Amniotic epithelial cell (primary cell): ENCODE measurements at places on chromosomes 6 and 20.

DNA sequence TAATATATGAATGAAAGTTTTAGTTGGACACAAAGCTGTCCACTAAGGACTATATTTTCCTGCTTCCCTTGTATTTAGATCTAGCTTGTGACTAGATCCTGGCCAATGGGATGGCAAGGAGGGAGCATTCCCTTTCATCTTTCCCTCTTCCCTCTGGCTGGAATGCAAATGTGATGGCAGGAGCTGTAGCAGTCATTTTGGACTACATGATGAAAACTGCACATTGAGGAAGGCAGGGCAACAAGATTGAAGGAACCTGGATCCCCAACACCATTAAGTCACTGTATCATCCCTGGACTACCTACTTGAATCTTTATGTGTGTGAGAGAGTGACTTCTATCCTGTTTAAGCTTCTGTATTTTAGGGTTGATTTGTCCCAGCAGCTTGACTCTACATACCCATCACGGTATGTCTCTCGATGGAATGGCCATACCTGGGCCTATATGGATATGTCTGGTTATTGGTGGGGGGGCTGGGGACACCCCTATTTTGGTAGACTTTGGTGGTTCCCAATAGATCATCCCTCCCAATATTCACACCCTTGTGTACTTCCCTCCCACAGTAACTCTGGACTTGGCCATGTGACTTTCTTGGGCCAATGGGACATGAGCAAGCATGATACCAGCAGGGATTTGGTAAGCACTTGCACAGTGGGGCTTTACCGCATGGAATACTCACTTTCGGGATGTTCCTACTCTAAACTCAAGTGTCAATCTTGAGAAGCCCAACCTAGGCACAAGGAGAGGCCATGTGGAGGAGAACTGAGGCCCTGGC, 128.5 kb downstream of the VEGFA start:
- DNase-seq = no peak

DNA sequence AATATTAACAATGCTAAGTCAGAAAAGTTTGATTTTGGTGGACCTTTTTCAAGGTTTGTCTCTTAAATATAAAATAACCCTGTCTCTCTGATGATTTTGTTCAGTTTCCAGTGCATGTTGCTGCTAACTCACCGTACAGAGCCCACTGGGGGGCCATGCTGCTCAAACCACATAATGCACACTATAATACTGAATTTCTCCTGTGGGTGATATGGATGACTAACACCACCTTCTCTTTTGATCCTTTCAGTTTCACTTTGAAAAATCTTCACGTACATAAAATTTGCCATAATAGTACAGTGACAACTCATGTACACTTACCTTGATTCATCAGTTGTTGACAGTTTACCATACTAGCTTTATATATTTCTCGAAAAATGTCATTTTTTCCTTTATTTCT, 506.6 kb upstream of the MAN1A1 start:
- no peak for DNase-seq

GRCh38 chr20:47351643-47352331, 4.7 kb downstream of the ZMYND8 start:
- DNase-seq = no peak

GRCh38 chr6:44035621-44036020, 91.6 kb downstream of the MRPL14 start:
- DNase-seq = no peak

DNA sequence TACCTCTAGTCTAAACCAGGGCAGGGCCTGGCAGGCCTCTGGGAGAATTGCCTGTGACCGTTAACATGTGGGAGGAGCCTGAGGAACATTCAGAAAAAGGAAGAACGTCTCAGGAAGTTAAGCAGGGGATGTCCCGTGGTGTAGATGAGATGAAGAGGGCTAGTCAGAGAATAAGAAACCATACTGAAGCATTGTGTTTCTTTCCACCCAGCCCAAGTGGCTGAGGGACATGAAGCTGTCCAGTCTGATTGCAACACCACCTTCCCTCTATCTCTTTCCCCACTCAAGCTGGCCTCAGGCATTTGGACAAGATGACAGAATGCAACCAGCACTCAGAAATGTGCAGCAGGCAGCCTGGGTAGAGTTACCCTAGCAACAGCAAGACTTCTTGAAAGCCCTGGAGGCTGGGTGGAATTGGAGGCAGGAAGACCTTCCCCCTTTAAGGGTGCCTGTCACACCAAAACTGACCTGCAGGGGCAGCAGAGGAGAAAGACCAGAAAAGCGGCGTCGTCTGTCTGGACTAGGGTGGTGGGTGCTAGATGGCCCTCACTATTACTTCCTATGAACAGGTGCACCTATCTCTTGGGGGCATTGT, 186.1 kb downstream of the UNC5CL start:
- DNase-seq = peak; percentile 25

DNA sequence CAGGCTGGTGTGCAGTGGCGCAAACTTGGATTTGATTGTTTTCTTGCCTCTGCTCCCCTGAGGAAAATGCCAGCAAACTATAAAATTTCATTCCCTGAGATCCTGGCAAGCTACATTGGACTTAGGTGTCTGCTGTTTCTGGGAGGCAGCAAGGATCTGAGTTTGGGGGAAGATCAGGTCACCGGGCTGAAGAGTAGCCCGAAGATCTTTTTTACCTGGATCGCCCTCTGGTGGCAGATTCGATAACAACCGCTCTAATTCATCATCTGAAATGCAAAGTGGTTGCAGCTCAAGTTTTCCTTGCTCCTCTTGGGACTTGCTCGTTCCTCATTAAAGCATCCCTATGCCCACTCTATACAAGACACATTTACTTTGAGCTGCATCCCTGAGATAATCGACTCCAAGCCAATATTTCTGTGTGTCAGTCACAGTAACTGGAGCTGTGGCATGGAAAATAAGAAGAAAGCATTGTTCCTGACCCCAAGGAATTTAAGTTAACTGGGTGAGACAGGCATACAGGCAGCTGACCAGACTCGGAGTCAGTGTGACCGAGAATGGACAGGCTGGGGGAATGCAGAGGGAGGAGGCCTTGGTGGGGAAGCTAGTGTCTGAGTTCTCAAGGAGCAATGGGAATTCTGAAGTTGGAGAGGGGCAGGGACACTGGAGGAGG, 131.8 kb upstream of the PROKR2 start:
- DNase-seq = peak; percentile 19
